Activated T-helper 2 cell treated with anti-CD3 and anti-CD28 coated beads, Interferon-gamma antibody, Interleukin-2, Interleukin-4, amounts not matched to agents 10 μg/mL and 5 μg/mL and 100 μg/mL, durations not matched to agents 14 hours and 24 hours and 36 hours (primary cell): ENCODE measurements at places on chromosomes 6 and 20. TPM values are rescaled to one million over a fixed set of nuclear protein-coding genes. Genes with fewer than 3 reads are reported as not detected.

DNA sequence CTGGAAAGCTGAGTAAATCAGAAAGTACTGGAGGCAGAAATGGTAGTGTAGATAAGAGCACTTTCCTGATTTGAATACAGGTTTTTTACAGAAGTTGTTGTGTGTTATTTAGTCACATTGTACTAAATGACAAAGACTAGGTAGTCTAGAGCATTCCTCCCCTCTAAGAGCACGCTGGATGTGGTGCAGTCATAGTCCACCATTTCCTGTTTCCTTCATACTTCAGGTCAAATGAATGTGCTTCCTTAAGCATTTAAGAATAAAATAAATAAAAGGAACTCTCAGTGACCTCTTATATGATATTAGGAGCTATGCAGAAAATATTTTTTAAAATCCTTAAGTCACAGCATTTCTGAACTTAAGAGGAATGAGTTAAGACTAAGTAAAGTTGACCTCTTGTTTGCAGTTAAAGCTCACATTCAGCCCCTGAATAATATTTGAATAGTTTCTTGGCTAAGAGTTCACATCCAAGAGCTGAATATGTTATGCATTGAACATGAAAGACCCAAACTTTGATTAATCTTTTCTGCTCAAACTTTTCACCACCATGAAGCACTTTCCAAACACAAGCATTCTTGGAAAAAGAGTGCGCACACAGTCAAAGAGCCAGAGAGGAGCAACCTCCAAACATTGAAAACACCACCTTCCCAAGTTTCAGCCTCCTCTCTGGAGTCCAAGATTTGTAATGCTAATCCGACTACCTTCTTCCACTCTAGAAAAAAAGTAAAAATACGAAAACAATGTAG, 53.4 kb upstream of the TMEM30A start:
- DNase-seq: no peak

- no peak for DNase-seq
Measured at GRCh38 chr6:87251225-87251624, 71.2 kb upstream of the SMIM8 start.

Gene B3GALT4
- total RNA-seq: 5.1 and 6.5 TPM in 2 replicates

- DNase-seq: no peak
Measured at GRCh38 chr6:166173281-166173951, 5.8 kb upstream of the TBXT start.

- no peak for DNase-seq
Measured at GRCh38 chr20:3135507-3136070, 24.1 kb downstream of the FASTKD5 start.

GRCh38 chr6:105688573-105688972, 285.7 kb upstream of the PREP start:
- no peak for DNase-seq

Gene PLA2G7
- not detected in 2 replicates for total RNA-seq

- no peak for DNase-seq
Measured at GRCh38 chr20:63504642-63505041, 5.8 kb upstream of the EEF1A2 start.

DNA sequence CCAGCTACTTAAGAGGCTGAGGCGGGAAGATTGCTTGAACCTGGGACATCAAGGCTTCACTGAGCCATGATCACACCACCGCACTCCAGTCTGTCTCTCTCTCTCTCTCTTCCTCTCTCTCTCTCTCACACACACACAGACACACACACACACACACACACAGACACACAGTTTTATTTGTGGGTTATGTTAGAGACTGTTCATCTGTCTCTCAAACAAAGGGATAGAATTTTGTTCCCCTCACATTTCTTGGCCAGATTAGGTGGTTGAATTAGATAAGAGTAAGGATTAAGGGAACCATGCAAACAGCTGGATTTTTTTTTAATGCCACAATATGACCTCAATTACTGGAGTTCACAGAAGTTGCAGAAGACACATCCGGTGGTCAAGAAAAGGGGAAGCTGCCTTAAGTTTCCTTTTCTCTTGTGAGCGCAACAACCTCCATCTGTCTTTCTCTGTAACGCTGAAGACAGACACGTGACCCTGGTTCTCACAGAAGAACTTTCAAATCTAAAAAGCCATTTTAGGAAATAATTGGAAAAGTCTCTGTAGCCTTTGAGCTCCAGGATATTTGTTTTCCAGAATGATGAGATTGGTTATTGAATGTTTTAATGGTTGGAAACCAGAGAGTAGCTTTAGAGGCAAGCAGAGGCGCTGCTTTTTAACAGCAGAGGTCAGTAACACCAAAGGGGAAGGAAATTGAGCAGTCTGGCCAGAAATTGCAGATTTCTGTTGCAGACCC, 32.9 kb upstream of the LGSN start:
- no peak for DNase-seq

- no peak for DNase-seq
Measured at GRCh38 chr6:169589699-169590257, 112.1 kb downstream of the WDR27 start.

DNA sequence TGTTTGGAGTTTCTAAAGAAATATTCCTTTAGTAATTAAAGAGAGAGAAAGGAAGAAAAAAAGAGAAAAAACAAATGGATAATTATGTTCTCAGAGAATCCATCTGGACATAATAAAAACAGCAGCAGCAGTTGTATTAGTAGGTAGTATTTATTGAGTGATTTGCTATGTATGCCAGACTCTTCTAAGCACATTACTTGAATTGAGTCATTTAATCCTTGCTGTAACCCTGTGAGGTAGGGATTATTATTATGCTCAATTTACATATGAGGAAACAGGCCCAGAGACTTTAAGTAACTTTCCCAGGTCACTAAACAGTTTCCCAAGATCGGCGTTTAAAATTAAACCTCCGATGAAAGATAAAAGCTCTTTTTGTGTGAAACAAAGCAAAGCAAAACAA, 238.8 kb downstream of the TSHZ2 start:
- no peak for DNase-seq

Gene SCUBE3
- not detected in 2 replicates for total RNA-seq

Gene CCR6
- not detected in 2 replicates for total RNA-seq

DNA sequence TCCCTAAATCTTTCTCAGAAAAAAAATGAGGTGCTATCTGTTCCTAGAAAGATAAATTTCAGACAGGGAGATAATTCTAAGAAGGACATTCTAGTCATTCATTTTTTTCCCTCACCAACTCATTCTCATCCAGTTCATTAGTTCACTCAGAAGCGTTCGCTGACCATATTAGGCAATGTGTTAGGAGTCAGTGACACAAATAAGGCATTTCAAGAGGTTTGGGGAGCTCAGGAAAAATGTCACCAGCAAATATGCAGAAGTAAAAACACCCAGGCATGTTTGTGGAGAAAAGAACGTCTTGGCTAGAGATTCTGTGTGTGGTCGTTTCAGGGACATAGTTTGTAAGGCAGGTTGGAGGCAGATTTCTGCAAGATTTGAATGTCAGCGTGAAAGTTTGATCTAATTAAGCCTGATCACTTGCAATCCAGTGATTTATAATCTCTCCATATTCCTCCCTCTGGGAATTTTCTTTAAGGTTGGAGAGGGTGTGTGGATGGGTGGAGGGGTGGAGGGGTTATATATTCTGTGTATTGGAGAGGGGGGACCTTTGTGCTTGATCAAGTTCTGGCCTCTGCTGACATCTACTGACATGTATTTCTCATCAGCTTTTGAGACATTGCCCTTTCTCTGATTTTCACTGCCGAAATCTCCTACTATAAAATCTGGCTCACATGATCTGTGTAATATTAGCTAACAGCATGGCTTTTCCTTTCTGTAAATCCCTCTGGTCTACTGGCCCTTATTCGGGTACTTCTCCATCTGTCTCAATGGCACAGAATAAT, 3.6 kb downstream of the MYCT1 start:
- no peak for DNase-seq

Gene ZNF334
- 1.2 and 1.4 TPM in 2 replicates for total RNA-seq

GRCh38 chr6:130148181-130148580, 74.6 kb downstream of the SAMD3 start:
- no peak for DNase-seq

DNA sequence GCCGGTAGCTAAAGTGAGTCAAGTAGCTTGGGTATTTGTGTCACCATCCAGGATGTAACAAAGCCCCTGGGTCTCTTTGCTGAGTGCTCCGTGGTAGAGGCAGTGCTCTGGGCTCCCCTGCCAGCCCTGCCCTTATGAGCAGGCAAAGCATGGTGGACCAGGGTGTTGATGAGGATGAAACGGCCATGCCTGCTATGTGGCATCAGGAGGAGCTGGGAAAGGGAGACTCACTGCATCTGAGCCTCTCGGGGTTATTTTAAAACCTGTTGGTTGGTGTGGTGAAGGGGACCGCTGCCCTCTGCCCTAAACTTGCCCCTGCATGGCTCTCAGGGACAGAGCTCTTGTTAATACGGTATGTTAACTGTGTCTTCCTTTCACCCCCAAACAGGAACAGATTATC, 143.1 kb downstream of the DTNBP1 start:
- DNase-seq: no peak

GRCh38 chr6:29071831-29072723, 15.0 kb downstream of the OR2B3 start:
- no peak for DNase-seq

- no peak for DNase-seq
Measured at GRCh38 chr6:79672631-79673111, 41.5 kb downstream of the SH3BGRL2 start.

DNA sequence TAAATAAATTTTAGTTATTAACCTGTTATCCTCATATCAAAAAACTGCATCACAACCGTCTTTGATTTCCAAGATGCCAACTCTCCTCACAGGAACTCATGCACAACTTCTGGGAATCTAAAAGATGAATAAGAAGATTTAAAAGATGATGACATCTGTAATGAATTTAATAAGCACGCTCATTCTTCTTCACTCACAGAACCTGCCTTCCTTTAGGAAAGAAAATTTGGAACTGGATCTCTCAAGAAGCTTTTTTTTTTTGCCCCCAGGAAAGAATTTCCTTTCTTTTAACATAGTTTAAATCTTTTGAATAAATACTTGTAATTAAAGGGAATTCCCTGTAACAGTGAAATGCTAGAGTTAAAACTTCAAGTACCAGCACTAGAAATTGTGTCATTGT, 161.5 kb downstream of the HIVEP2 start:
- DNase-seq: no peak
